Stimulated activated CD8-positive, alpha-beta memory T cell treated with anti-CD3 and anti-CD28 coated beads, Interleukin-15, amount 100 ng/mL, for 24 hours (primary cell): ENCODE measurements at places on chromosomes 12 and 14.

- no peak for DNase-seq
Measured at GRCh38 chr12:40153432-40153831, 47.6 kb upstream of the SLC2A13 start.

- DNase-seq: no peak
Measured at GRCh38 chr12:80299976-80300375, 144.1 kb upstream of the PTPRQ start.

DNA sequence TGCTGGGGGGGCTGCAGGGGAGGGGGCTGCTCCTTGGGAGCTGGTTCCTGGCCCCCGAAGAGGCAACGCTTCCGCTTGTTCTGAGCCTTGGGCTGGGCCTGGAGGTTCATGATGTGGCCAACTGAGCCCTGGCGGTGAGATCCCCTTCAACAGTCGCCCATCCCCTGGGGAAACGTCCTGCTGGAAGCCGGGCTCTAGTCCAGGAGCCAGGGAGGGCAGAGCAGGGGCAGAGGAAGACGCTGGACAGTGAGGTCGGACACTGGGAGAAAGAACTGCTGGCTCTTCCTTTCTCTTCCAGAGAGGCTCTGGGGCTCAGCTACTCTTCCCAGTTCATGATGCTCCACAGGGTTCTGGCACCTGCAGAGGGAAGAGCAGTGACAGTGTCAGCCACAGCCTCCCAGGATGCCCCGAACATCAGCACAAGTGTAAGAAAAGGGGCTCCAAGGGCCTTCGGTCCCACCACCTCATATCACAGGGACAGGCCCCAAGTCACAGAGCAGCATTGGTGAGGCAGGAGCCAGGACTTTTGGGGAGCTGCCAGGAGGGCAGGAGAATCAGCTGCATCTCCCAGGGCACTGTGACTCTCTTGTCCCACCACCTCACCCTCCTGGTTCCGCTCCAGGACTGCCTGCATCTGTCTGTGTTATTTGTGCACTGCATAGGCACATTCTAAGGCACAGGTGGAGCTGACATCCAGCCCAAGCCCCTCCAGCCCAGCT, 25.9 kb upstream of the PNMA1 start:
- DNase-seq: no peak

DNA sequence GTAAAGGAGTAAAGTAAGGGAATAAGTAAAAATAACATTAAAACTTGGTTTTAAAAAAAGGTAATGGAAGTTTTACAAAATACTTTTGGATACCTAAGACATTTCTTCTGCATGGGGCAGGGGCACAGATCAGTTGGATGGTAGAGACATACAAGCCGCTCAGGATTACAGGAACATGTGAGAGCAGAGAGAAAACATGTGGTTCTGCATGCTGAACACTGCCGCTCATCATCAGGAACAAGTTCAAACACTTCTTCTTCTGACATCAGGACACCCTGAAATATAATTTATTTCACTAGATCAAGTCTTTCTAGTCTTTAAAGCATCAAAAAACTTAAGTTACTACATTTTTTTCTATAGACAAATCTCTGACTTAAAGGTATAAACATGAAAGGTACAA, 60.9 kb upstream of the SLC6A13 start:
- DNase-seq: no peak

DNA sequence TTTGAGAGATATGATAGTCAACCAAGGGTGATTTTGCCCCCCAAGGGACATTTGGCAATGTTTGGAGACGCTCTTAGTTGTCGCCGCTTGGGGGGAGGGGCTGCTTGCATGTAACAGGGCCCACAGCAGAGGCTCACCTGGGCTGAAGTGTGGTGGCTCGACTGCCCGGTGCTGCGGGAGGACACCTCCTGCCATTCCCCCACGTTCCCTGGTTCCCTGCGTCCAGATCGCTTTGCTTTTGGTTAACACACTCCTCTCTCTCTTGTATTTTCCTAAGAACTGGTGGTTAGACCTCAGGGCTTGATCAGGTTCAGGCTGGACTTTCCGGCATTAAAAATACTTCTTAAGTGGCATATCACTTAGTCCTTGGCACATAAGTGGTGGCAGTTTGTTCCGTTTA, 18.9 kb downstream of the PPP2R5C start:
- DNase-seq: no peak

DNA sequence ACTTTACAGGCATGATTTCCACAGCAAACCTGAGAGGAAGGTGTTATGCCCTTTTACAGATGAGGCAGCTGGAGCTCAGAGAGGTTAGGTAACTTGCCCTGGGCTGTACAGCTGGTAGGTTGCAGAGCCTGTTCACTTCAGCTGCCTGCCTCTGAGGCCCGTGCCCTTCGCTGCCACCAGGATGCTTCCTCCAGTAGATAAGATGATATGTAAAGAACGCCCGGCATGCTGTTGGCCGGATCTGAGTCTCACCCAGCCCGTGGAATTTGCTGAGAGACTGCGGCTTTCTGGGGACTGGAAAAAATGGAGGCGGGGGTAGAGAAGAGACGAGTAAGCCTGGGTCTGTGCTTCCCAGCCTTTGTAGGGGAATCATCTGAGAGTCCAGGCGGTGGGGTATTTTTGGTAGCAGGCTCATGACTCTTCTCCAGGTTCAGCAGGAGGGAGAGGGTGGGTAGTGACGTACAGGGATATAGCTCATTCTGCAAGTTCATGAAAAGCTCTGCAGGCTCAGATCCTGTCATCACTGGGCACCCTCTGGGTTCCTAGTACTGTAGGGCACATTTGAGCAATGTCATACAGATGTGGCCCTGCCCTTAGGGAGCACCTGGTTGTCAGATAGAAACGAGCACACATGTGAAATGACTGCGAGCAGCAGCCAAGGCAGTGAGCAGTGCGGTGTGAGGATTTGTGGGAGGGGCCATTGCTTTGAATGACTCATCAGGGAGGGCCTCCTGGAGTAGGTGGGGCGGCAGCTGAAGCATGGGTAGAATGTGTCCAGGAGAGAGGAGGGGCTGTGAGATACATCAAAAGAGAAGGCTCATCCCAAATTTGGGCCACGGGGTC, 159.4 kb downstream of the TSPAN9 start:
- DNase-seq: no peak

DNA sequence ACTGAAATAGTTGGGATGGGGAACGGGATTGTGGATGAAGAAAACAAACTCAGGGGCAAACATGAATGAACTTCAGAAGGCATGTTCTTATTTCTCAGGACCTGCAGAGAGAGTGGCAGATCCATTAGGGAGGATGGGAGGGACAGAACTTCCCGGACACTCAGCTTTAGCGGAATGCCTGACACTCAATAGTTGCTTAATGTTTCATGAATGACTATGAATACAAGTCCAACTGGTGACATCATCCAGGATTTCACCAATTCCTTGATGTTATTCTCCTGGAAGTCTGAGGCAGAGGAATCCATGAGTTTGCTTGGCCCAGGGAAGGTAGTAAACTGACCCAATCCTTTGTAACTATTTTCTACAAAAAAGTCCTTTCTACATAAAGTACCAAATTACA, 37.8 kb upstream of the LRRC10 start:
- DNase-seq: no peak

DNA sequence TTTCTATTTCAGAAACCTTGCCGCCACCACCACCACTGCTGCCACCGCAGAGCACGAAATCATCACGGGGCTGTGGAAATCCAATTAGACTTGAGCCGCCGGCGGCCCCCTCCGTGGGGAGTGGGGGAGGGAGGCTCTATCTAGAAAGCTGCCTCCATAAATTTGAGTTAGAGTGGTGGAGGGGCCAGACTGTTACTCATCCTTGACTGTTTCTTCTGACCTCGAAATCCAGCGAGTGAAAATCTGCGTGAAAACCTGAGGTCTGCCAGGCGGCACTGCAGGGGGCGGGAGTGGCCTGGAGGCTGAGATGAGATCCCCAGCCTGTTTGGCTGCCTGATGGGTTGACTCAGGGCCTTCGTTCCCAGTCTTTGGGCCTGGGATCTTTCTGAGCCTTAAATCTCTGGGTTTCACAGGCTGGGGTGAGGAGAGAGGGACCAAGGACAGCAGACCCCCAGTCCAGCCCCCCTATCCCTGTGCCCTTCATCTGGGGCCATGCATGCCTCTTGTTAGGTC, 29.9 kb downstream of the TSPAN9 start:
- no peak for DNase-seq

DNA sequence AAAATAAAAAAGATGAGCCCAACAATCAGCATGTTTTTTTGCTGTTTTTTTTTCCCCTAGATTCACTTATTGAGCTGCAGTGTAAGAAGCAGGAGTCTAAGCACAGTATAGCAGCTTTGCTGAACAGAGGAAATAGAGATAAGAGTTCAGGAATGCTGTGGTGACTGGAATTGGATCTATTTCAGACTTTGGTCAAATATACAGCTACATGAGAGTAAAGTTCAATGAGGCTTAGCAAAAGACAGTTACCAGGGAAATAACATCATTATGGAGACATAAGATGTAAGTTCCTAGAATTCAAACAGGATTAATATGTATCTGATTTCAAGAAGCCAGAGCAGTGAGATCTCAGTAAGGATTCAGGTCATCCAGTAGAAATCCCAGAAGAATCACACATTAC, 613.0 kb downstream of the RPS29 start:
- no peak for DNase-seq

DNA sequence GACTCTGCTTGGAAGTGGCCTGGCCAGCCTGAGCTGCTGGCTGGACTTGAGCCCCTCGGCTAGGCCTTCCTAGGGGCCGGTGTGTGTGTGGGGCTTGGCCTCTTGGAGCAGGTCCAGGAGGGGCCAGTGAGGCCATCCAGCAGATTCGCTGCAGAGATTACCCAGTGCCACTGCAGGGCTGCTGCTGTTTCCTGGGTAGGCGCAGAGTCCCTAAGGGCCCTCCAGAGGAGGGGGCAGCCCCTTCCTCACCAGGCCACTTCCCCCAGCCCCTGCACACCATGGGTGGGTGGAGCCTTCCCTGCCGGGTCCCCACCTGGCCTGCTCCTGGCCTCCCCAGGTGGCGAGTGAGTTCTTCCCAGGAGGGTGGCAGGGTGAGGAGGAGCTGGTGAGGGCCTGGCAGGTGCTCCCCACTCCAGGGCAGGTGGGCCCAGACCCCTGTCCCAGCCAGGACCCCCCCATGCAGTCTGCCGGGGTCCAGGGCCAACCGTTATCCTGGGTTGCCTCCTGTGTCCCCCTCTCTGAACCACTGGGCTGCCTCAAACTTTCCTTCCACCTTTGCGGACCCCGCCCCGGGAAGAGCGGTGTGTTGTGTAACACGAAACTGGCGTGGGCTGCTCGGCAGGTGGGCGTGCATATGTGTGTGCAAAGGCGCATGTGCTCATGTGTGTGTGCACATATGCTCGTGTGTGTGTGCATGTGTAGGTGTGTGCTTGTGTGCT, 25.1 kb downstream of the ASPG start:
- DNase-seq: no peak

- DNase-seq: no peak
Measured at GRCh38 chr14:63282997-63283883, 35.5 kb downstream of the GPHB5 start.

DNA sequence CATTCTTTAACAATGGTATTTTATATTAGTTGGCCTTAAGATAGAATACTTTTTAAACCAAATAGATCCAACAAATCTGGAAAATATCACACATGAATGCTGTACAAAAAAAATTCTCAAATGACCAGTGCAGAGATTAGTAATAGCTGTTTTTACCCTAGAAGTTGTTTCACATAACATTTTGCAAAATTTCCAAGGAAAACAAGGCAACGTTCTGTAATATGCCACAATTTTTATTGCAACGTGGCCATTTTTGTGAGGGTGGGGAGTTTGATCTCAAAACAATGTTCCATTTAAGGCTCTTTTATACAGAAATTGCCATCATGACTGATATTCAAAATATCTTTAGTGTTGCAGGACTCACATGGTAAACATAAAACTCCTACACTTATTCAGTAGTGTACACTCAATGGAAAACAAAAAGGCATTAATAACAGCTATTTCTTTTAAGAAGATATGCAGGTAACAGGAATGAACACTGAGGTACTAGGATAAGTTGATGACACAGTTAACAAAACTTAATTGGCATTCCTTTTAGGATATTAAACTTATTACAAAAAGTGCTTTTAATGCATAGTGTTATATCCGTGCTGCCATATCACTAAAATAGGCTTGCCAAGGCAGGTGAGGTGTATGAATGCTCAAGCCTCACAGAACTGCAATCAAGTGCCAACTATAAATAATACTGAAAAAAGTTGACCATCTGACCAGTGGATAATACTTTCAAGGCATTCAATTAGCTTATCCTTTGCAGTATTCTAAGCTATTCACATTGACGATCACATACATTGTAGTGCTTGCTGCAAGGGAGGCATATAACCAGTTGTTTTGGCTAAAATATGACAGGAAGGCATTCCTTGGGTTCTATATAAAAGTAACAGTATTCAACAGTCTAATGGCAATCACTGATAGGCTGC, 2.3 kb downstream of the CFL2 start:
- no peak for DNase-seq

GRCh38 chr12:12819221-12819620, 6.1 kb downstream of the DDX47 start:
- no peak for DNase-seq

GRCh38 chr14:64159588-64159987, 134.6 kb downstream of the ESR2 start:
- DNase-seq: no peak

DNA sequence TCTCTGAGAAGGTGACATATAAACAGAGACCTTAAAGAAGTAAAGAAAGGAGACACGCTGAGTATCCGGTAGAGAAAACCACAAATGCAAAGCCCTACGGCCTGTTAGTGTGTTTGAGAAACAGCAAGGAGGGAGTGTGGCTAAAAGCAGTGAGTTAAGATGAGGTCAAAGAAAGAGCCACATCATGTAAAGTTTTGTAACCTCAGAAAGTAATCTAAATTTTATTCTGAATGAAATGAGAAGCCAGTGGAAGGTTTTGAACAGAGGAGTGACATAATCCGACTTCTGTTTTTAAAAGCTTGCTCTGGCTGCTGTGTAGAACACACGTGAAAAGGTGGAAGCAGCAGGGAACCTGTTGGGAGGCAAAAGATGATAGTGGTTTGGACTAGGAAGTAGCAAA, 32.6 kb downstream of the PPP2R5E start:
- DNase-seq: no peak

GRCh38 chr14:74549588-74549987, 56.0 kb downstream of the ISCA2 start:
- no peak for DNase-seq

GRCh38 chr14:76203086-76204001, 51.6 kb downstream of the GPATCH2L start:
- DNase-seq: no peak

DNA sequence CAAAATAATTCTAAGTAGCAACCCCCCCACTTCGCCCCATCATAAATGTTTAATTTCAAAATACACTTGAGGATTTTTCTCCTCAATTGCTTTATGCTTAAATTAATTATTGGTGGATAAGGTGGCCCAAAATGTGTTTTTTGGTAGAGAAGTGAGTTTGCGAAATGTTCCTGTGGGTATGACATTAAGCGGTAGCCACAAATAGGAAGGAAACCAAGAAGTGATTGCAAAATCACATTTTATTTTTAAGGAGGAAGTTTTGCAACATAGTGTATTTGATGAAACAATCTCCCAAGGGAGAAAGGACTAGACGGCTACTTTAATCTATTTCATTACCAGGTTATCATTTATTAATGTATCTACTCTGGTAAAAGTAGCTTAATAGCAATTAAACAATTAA, 25.5 kb downstream of the SLC25A3 start:
- DNase-seq: no peak

GRCh38 chr14:49857427-49858003, 4.9 kb upstream of the NEMF start:
- no peak for DNase-seq
